ENCODE measurements at places on chromosomes 12 and 14.
A peak's percentile ranks its signal among the peaks of the same experiment; 100 is the strongest.

DNA sequence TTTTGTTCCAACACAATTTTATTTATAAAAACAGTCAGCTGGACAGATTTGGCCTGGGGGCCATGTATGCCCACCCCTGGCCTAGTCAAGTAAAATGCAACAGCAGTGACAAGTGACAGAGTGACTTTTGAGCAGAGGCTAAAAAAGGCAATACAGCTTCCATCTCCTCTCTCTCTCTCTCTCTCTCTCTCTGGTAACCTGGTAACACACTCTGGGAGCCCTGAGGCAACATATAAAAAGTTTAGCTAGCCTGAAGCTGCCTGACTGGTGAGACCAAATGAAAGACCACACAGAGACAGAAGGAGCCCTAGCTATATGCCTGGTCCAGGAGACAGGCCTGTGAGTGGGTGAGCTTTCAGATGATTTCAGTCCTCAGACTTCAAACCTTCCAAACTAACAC is 105.4 kb downstream of the DENND5B start:
- no peak for DNase-seq

- DNase-seq: no peak
These were observed 11.9 kb downstream of the KCNH3 start for GRCh38 chr12:49550693-49551252.

DNA sequence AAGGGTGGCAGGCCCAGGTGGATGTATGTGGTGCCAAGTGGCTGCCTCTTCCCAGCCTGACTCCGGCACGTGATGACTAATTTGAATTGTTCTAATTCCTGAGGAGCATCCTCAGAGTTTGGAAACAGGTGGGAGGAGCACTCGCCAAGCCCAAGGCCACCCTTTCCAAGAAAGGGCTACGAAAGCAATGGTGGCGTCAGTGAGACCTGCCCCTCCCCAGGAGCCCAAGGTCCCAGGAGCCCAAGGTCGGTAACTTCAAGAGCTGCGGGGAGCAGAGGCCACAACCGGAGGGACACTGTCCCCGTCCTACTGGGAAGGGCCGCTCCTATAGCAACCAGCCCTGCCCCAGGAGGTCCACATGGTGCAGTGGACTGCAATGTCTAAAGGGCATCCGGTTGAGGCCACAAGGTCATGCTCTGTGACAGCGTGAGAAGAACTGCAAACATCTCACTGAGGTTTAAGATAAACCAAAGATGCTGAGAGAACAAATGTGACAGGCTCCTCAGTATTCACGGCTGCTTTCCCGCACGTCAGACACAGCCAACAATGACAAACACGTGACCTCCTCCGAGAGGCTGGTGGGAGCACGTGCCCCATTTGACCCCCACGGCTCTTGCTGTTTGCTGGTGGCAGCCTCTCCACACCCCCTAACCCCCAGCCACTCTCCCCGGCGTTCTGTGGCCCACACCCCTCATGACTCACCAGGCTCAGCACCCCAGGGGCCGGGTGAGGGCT is 79.6 kb downstream of the ITPK1 start:
- DNase-seq: no peak

GRCh38 chr14:68975667-68976066 is 3.4 kb downstream of the ACTN1 start:
- no peak for DNase-seq

- DNase-seq: no peak
These were observed 2.2 kb upstream of the EML1 start for GRCh38 chr14:99790978-99791376.

DNA sequence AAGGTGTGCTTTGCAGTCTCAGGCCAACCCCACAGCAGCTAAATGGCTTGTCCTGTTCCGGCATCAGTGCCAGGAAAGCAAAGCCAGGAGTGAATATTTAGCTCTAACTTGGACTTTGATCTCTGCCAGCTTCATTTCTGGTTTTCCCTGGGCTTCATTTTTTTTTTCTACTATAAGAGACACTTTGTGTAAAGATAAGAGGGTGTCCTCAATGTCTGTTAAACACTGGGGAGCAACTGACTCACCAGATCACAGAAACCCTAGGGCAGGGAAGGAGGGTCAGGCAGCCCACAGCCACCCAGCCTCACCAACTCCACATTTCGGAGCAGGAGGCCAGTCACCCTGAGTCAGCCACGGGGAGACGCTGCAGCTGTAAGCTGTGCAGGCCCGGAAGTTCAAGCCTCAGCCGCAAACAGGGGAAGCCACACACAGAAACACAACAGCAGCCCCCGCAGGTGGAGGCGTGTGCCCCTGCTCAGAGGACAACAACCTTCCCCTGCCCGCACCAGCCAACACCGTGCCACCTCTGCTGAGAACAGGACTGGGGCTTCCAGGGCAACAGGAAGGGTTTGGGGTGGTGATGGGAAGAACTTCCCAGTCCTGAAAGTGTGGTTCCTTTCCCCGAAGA is 6.3 kb downstream of the TNFRSF1A start:
- peak; percentile 89 for DNase-seq

DNA sequence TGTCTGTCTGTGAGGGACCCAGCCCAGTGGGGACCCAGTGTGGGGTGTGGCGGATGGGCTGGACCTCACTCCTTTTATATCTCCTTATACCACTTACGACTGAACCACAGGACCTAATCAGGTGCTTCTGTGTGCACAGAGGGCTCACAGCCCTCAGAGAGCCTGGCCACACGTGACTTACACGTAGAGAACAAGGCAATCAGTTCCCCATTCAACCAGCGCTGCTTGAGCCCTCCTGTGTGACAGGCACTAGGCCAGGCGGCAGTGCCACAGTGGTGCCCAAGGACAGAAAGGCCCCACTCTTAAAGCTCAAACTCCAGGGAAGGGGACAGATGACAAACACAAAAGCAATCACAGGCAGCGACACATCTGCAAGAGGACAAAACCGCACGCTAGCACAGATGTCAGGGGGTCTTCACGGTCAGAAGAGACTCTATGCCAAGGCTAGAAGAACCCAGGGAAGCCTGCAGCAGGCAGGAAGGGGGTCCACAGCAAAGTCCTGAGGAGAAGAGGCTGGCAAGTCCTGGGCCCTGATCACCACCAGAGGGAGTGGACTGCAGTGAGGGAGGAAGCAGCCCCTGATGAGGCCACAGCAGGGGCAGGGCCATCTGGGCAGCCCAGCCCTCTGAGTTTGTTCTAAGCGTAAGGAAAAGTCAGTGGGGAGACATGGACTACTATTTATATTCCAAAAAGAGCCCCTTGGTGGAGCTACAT is 39.3 kb downstream of the SETD3 start:
- no peak for DNase-seq

DNA sequence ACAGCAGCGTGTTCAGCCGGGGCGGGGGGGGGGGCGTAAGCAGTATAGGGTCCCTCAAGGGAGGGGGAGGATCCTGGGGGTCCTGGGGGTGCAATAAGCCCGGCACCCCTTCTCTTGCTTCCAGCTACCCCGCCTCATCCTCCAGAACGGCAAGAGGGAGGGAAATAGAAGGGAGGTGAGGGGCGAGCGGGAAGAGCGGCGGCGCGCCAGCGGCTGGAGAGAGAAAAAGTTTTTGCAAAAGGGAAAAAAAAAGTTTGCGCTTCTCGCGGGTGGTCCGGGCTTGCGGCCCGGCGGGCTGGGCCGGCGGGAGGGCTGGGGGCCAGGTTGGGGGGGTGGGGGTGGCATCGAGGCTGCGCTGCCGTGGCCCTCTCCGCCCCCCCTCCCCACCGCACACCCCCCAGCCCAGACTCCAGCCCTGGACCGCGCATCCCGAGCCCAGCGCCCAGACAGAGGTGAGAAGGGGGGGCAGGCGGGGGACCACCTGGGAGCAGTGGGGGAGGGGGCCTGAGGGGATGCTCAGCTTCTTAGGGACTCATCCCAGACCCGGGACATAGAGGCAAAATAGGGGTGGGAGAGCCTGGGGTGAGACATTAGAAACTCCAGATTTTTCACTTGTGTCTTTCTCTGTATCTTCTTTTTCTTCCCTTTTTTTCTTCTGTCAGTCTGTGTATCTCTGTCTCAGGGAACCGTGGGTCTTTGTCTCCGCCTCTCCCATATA is at the start of gene GLI1:
Gene GLI1, plus strand, starts transcription at position 36 of the 718 bp plus-strand sequence. CDS start 3,907 bp downstream, outside the sequence.
- DNase-seq: no peak

GRCh38 chr12:126889501-126889900 is 1377.5 kb upstream of the TMEM132C start:
- no peak for DNase-seq

DNA sequence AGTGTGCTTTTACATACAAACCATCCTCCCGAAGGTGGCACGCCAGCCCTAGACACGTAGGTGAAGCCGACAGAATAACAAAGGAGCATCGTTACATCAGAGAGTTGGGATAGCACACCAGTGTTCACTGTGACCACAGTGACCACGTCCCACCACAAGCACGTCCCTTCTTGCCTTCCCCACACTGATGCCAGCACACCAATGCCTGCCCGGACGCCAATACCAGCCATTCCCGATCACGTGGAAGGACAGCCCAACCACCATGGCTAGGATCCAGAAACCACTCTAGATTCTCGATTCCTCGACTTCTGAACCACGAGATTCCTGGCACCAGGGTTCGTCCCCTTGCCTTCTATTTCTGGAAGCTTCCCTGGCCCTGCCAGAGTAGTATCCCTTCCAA is 48.0 kb upstream of the GPR68 start:
- no peak for DNase-seq

- no peak for DNase-seq
These were observed 10.2 kb upstream of the FLRT2 start for GRCh38 chr14:85519661-85520305.

GRCh38 chr12:32884962-32885361 is 11.6 kb downstream of the PKP2 start:
- DNase-seq: no peak

DNA sequence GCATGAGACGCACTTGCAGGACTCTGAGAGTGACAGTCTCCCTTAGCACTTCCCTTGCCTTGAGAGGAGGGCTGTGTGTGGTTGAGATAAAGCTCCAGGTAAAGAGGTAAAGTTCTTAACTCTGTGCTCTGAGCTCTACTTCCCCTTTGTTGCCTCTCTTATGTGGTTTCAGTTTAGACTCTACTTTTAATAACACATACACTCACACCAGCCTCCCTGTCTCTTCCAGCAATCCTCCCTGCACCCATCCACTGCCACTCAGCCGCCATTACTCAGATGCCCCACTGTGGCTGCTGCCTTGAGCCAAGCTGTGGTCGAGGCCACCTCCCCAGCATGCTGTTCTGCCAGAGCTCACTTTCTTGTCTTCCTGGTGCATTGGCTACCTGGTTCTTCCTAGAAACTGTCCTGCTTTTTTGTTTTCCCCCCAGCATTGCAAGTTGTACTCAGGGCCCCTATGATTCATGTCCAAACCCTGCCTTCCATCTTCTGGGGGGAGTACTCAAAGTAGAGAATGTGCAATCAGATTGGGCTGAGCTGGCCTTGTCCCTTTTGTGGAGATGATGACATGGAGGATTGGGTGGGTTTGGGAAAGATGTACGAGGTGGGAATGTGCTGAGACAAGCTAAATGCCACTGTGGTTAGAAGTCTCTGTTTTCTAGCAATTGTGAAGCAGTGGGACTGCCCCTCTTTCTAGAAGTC is 115.5 kb upstream of the PARP11 start:
- DNase-seq: peak; percentile 28

DNA sequence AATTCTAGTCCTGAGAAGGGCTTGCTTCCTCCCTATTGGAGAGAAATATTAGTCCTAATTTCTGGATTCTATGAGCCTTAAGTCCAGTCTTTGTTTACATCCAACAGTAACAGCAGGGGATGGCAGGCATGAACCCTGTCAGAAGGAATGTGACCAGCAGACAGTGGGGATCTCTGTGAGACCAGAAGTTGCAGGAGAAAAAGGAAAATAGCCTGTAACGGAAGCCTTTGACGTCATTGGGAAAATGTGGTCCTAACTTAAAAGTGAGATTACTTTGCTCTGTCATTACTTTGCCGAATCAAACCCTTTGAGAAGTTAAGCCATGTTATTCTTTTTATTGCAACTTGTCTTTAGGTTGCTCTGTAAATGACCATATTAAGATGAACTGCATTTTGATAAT is 218.2 kb upstream of the PRICKLE1 start:
- no peak for DNase-seq

GRCh38 chr12:16228067-16228466 is 49.4 kb downstream of the SLC15A5 start:
- DNase-seq: no peak

DNA sequence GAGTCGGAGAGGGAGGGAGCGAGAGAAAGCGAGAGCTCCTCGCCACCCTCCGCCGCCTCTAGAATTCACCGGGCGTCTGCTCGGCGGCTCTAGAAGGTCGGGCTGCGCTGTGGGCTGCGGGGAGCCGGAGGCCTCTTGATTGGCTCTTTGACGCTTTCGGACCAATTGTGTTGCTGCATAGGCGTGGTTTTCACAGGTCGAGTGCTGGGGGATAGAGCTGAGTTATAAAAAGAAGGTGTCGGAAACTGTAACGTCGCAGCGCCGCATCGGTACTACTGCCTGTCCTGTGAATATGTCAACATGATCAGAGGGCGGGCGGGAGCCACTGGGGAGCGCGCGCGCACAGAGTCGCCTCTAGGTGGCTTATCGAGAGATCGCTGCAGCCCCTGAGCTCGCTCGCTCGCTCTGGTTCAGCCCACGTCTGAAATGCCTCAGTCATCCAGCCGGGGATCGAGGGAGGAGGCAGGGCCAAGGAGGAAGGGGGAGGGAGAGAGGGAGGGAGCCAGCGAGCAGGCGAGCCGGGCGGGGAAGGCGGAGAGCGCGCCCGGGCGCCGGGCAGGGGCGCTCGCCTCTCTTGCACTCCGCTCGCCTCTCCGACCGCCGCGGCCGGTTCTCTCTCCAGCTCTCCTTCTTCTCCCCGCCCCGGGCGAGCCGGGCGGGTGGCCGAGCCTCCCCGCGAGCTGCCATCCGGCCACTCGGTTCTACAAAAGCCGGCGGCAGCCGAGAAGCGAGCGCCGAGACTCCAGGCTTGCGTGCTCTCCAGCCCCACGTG is at the start of gene TBX3:
Gene TBX3, minus strand, starts transcription at position 78 of the 772 bp plus-strand sequence. CDS start 975 bp downstream, outside the sequence.
- peak; percentile 22 for DNase-seq

DNA sequence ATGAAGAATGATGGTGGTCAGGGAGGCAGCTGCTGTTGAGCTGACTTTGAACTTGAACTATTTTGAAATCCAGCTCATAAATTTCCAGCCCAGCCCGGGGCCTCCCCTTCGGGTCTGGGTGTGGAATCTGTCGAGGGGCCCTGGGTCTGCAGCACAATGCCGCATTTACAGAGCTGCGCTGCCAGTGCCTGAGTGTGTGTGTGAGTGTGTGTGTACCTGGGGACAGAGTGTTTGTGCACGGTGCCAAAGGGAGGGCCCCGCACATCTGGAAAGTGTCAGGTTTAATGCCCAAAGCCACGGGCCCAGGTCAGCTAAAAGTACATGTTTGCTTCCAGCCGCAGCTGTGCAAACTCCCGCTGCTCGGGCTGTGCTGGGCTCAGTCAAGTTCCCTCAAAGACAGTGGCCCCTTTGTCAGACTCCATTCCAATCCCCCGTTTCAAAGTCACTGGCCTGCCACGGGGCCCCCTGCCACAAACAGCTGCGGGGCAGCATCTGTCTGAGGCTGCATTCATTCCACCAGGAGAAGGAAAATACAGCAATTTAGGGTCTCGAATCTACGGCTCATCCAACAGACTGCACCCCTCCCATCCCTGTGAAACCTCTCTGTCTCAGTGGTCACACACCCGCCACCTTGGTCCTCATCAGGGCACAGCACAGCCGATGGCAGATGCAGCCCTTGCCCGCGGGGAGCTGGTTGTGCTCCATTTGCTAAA is 16.3 kb upstream of the RFLNA start:
- DNase-seq: no peak

Data from T-helper 2 cell treated with Interferon-gamma antibody and Interleukin-4, amounts not matched to agents 5 μg/mL and 100 μg/mL, for 36 hours (primary cell).